ENCODE measurements at places on chromosomes 3 and 15.

GRCh38 chr15:52112203-52112750 lies 298 bp downstream of the BCL2L10 start:
- H3K27me3 ChIP-seq, result no peaks in the 10 kb centered on the region
- peaks cover 9% of the 10 kb centered on the region for H3K4me1 ChIP-seq
- no peak for DNase-seq
- H3K27ac ChIP-seq, result no peak overlapping the region
- H3K4me3 ChIP-seq, result peak overlapping the region; percentile 27

GRCh38 chr3:194826594-194826993 lies 140.9 kb downstream of the FAM43A start:
- no peaks in the 10 kb centered on the region for H3K36me3 ChIP-seq
- H3K4me1 ChIP-seq, result no peaks in the 10 kb centered on the region
- no peak overlapping the region for H3K27ac ChIP-seq

DNA sequence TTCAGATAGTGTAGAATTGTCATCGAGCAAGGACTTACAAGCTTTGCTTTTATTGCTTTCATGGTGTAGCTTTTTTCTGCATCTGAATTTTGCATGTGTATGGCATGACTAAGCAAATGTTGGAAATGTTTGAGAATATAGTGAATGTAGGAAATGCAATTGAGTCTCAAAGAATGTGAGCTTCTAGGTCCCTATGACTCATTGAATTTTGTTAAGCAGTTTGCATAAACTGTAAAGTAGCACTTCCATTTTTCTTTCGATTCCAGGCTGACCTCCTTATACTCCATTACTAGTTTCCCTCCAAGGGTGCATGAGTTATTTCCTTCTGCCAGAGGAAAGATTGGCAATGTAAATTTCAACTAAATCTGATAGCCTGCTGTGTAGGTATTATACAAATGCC lies 619.2 kb downstream of the DIPK2A start:
- H3K27ac ChIP-seq, result no peak overlapping the region
- no peaks in the 10 kb centered on the region for H3K4me1 ChIP-seq
- H3K4me3 ChIP-seq, result no peak overlapping the region

GRCh38 chr3:180325958-180326357 lies 276.0 kb upstream of the TTC14 start:
- no peaks in the 10 kb centered on the region for H3K4me1 ChIP-seq
- DNase-seq, result no peak
- H3K4me3 ChIP-seq, result no peak overlapping the region
- H3K36me3 ChIP-seq, result no peaks in the 10 kb centered on the region
- no peak overlapping the region for H3K27ac ChIP-seq

DNA sequence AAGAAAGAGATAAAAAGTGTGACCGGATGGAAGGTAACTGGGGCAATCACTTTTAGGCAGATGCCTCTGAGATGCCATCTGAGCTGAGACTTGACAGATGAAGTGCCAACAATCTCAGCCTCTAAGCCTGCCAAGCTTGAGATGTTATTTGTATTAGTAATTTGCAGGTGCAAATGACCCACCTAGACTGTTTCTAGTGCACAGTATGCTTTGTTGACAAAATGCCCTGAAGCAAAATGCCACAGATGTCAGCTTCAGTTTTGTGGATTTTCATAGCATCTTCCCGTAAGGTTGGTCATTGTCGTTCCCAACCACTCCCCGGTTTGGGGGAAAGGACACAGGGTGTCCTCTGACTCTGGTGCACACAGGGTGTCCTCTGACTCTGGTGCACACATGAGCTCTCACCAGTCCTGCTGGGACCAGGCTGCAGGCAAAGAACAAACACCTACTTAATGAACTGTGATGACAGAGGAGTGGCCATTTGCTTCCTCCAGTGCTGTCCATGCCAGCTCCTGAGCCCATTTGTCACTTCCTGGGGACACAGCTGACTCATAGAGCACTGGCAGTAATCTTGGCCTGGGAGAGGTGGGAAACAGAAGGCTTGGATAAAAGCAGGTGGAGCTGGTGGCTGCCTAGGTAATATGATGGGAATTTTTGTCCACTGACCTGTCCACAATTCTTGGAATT lies 16.7 kb upstream of the PPP1R2 start:
- no peak overlapping the region for H3K4me3 ChIP-seq
- H3K27ac ChIP-seq, result no peak overlapping the region
- H3K4me1 ChIP-seq, result no peaks in the 10 kb centered on the region

DNA sequence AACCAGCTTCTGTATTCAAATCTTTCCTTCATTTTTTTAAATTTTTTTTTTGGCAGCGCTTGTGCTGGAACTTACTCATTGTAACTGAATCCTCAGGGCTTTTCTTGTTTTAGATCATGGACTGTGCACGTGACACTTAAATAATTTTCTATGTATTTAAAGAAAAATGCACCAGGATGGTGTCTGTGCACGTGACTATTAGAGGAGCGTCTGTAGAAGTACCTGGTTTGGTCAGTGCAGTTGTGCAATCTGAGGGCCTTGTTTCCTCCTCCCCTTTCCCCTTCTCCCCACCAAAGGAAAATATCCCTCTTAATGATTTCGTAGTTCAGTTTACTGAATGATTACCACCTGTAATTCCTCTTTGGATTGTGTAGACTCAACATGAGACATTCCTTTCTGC lies 31.3 kb downstream of the EDEM1 start:
- H3K27me3 ChIP-seq, result no peaks in the 10 kb centered on the region
- no peaks in the 10 kb centered on the region for H3K36me3 ChIP-seq
- DNase-seq, result no peak
- peak overlapping the region; percentile 25 for H3K27ac ChIP-seq

- no peak for DNase-seq
- no peak overlapping the region for H3K27ac ChIP-seq
- H3K36me3 ChIP-seq, result no peaks in the 10 kb centered on the region
- H3K4me3 ChIP-seq, result no peak overlapping the region
These were observed 842.8 kb upstream of the EPHA6 start for GRCh38 chr3:95971573-95971972.

DNA sequence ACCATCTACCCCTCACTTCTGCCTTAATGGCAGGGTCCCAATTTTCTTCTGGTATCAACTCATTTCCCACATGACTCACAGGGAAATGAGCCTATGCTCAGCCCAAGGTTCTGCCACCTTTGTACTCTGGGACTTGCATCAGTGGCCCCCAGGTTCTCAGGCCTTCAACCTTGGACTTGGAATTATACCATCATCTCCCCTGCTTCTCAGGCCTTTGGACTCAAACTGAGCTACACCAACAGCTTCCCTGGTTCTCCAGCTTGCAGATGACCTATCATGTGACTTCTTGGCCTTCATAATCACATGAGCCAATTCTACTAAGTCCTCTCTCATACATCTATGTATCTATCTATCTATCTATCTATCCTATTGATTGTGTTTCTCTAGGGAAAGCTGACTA lies 149.5 kb downstream of the PLCH1 start:
- DNase-seq, result no peak
- H3K4me3 ChIP-seq, result no peak overlapping the region
- no peak overlapping the region for H3K27ac ChIP-seq
- H3K27me3 ChIP-seq, result no peaks in the 10 kb centered on the region
- H3K4me1 ChIP-seq, result no peaks in the 10 kb centered on the region
- H3K36me3 ChIP-seq, result no peaks in the 10 kb centered on the region

GRCh38 chr15:31471731-31472430 lies 145.2 kb downstream of the KLF13 start:
- H3K36me3 ChIP-seq, result no peaks in the 10 kb centered on the region
- no peak overlapping the region for H3K4me3 ChIP-seq
- DNase-seq, result no peak
- no peaks in the 10 kb centered on the region for H3K27me3 ChIP-seq
- H3K27ac ChIP-seq, result peak overlapping the region; percentile 39
- H3K4me1 ChIP-seq, result no peaks in the 10 kb centered on the region

GRCh38 chr15:69749797-69750196 lies 297.2 kb downstream of the RPLP1 start:
- no peaks in the 10 kb centered on the region for H3K4me1 ChIP-seq
- H3K4me3 ChIP-seq, result no peak overlapping the region
- no peak overlapping the region for H3K27ac ChIP-seq
- DNase-seq, result no peak
- H3K36me3 ChIP-seq, result no peaks in the 10 kb centered on the region

DNA sequence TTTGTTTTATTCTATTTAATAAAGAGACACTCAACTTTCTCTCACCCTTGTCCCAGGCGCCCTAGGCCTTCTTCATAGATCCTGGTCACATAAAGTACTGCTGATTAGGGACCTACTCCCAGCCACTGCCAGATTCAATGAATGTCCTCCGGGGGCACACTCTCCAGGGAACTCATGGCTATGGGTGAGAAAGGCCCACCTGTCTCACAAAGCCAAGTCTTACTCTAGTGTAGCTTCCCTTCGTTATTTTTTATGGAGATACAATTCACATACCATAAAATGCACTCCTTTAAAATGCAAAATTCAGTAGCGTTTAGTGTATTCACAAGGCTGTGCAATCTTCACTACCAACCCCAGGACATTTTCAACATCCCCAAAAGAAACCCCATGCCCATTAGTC lies 87.8 kb downstream of the ADCY5 start:
- no peaks in the 10 kb centered on the region for H3K4me1 ChIP-seq
- no peak overlapping the region for H3K4me3 ChIP-seq
- no peak for DNase-seq

- no peak overlapping the region for H3K4me3 ChIP-seq
- H3K4me1 ChIP-seq, result peaks cover 8% of the 10 kb centered on the region
- H3K36me3 ChIP-seq, result no peaks in the 10 kb centered on the region
These were observed 5.9 kb downstream of the USP3 start for GRCh38 chr15:63509955-63510940.

- H3K4me1 ChIP-seq, result no peaks in the 10 kb centered on the region
- no peaks in the 10 kb centered on the region for H3K27me3 ChIP-seq
- DNase-seq, result no peak
- no peaks in the 10 kb centered on the region for H3K36me3 ChIP-seq
- H3K4me3 ChIP-seq, result no peak overlapping the region
These were observed 21.3 kb downstream of the RAB6B start for GRCh38 chr3:133874344-133874743.

DNA sequence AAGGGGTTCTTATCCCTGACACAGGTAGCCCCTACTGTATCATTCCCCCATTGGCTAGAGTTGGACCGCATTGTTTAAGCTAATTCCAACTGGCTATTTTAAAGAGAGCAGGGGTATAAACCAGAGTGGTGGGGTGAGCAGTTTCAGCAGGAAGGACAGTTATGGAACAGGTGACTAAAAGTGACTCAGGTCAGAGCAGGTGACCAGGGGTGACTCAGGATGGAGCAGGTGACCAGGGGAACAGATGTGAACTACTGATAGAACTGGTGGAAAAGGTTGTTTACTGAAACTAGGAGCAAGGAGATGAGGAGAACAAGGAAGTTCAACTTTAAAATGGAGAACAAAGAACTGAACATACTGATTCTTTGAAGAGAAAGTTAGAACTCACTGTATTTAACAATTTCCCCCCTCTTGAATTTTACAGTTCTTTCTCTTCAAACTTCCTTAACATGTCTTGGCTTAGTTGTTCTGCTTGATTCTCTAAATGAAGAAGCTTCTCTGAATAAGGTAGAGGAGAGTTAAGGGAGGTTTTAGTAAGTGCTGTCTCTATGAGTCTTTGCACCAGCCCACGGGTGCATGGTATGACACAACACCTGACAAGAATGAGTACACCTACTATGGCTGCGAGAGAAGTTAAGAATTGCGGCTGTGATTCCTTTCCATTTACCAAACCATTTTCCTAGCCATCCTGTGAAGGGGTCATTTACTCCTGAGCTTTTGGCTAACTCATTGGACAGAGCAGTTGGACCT lies 83.4 kb upstream of the WNT7A start:
- no peak overlapping the region for H3K27ac ChIP-seq
- H3K4me3 ChIP-seq, result no peak overlapping the region
- DNase-seq, result no peak
- no peaks in the 10 kb centered on the region for H3K4me1 ChIP-seq
- no peaks in the 10 kb centered on the region for H3K36me3 ChIP-seq

GRCh38 chr15:86837294-86838061 lies 757.8 kb downstream of the AGBL1 start:
- H3K27ac ChIP-seq, result no peak overlapping the region
- no peaks in the 10 kb centered on the region for H3K36me3 ChIP-seq
- no peak overlapping the region for H3K4me3 ChIP-seq
- H3K4me1 ChIP-seq, result no peaks in the 10 kb centered on the region

DNA sequence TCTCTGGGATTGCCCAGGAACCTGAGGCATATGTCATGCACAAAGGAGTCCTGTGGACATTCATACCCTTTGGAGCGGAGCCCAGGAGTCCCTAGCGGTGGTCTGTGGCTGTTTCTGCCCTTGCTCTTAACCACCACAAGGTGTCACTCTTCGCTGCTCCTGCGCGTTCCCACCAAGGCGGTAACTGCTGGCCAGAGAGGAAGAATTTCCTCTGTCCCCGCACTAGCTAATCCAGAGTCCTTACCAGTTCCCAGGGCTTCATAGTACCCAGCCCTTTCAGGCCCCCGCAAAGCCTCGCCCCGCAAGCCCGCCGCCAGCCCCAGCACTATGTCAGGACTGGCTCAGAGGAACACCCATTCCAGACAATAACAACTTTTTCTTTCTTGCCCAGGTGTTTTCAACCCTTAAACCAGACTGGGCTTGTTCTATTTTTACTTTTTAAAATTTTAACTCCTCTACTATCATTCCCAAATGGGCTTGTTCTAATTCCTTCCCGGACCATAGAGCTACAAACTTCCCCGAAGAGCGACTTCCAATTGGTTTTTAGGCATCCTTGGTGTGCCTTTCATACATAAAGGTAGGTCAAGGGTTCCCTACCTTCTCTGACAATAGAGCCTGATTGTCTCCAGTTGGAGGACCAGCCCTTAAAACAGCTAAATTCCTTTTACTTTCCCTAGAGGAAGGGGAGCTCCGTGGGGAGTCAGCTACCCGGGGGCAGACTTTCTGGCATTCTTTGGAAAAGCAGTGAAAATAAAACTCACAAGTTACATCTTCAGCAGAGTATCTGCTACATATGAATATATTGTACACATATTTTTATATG lies 31.8 kb upstream of the ZNF774 start:
- H3K27ac ChIP-seq, result peak overlapping the region; percentile 88
- no peaks in the 10 kb centered on the region for H3K36me3 ChIP-seq
- DNase-seq, result peak; percentile 88
- no peak overlapping the region for H3K4me3 ChIP-seq
- H3K4me1 ChIP-seq, result no peaks in the 10 kb centered on the region

DNA sequence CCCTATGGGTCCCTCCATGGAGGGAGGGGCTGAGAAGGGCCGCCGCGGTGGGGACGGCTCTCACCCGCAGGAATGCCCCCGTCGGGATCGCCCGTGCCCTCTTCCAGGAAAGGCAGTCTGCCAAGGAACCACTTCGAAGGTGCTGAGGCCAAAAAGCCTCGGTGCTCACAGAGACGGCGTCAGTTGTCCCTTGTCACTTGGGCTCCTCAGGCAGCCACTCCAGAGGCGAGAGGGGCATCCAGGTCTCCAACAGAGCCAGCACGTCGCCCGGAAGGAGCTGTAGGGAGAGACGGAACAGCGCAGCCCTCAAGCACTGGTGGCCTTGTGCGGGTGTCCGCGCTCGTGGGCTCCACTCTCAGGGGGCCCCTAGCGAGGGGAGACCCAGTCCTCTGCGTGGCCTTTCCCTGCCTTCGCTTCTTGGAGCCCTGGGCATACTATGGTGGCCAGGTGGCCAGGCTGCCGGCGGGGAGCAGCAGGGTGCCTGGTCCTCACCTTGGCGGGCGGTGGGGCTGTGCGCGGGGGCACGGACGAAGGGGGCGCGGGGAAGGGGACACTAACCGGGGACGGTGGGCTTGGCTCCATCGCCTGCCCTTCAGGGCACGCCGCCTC lies 994 bp downstream of the MESP1 start:
- H3K36me3 ChIP-seq, result no peaks in the 10 kb centered on the region
- peak overlapping the region; percentile 48 for H3K27ac ChIP-seq
- H3K4me1 ChIP-seq, result peaks cover 7% of the 10 kb centered on the region
- no peak for DNase-seq

- H3K27ac ChIP-seq, result no peak overlapping the region
- DNase-seq, result no peak
- peaks cover 3% of the 10 kb centered on the region for H3K27me3 ChIP-seq
- no peak overlapping the region for H3K4me3 ChIP-seq
- no peaks in the 10 kb centered on the region for H3K36me3 ChIP-seq
These were observed 2.7 kb downstream of the IQSEC1 start for GRCh38 chr3:13070391-13071070.
